ENCODE measurements at places on chromosomes 5 and 9.

GRCh38 chr5:10663489-10664179 lies 97.4 kb downstream of the DAP start:
- DNase-seq: no peak

- DNase-seq: no peak
Observed at GRCh38 chr5:66848749-66849641, 252.8 kb downstream of the MAST4 start.

- no peak for DNase-seq
Observed at GRCh38 chr5:91146905-91147600, 236.1 kb downstream of the ARRDC3 start.

GRCh38 chr5:179118756-179119414 lies 58.7 kb downstream of the ZNF354C start:
- peak; percentile 48 for DNase-seq

DNA sequence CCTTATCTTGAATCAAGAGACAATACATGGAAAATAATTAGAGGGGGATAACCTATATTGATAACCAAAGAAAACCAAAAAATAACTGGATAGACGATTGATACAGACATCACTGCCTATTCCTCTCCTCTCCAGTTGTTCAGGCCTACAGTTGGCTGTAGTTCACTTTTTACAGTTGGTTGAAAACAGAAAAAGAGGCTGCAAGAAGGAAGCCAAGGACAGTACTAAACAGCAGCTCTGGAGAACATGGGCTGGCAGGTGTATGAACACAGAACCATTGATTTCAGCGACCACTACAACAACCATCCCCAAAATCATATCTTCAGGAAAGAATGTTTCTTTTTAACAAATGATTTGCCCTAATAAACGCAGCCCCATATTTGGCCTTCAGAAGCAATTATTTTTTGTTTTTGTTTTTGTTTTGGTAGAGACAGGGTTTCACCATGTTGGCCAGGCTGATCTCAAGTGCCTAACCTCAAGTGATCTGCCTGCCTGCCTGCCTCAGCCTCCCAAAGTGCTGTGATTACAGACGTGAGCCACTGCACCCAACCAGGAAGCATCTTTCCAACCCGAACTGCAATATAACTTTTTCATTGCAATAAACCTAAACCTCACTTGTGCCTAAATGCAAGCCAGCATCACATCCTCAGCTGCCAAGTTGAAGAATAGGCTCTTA lies 64.3 kb downstream of the MLLT3 start:
- no peak for DNase-seq

- no peak for DNase-seq
Observed at GRCh38 chr5:61348447-61348846, 16.4 kb downstream of the ZSWIM6 start.

DNA sequence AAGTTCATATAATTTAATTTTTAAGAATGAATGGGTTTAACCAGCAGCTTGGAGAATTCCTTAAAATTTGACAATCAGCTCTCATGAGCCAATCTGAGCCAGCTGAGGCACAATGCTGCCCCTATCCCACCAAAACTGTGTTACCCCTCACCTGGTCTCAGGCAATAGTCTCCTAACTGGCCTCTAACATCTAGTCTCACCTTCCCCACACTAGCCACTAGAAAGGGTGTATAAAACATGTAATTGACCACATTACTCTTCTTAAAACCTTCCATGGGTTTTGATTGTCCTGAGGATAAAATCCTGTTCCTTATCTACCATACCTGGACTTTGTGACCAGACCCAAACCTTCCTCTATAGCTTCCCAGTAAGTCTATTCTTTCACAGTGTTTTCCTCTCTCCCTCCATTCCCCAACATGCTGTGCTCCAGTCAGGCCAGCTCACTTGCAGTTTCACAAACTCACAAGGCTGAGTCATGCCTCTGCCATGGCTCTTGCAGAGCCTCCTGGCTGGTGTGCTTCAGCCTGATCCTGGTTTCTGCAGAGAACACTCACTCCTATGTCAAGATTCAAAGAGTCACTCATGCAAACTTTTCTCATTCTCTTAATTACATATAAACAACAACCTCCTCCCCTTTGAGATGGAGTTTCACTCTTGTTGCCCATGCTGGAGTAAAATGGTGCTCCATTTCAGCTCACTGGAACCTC lies 16.0 kb upstream of the ZCCHC7 start:
- DNase-seq: no peak

DNA sequence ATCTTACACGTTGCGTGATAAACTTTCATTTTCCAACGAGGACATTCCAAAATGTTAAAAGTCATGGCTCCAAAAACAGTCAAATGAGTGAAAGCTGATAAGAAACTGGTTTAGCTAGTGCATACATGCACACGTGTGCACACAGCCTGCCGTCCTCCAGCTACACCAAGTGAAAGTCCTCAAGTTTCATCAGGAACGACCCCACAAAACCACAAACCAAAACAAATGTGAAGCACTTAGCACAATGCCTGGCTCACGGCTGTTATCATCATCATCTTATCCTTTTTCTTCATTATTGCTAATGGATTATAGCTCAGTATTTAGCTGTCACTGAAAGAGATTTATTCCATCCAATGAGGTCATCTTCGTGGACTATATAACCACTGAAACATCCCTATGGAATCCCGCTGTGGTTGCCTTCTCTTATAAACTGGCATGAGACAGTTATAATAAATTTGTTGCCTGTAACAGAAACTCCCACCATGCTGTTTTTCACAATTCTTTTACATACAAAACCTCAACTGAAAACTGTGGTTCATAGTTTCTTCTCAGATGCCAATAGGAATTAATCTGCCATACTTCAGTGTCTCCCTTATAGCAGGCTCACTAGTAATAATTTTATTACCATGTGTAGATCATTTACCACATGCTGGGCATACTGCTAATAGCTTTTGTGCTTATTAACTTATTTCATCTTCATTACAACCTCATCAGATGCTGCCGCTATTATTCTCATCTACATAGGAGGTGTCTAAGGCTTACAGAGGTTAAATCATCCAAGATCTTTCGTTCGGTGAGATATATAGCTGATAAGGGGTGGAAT lies 56.1 kb downstream of the SAXO1 start:
- DNase-seq: no peak

DNA sequence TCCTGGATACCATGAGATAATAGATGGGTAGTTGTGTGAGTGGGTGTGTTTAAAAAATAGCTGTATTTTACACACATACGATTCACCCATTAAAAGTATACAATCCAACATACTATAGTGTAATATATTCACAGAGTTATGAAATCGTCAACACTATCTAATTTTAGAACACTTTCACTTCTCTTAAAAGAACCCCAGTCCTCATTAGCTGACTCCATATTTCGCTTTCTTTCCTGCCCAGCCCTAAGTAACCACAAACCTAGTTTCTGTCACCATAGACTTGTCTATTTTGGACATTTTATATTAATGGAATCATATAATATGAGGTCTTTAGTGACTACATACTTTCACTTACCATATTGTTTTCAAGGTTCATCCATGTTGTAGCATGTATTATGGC lies 63.8 kb upstream of the S1PR3 start:
- DNase-seq: no peak

GRCh38 chr5:172979778-172980177 lies 3.8 kb upstream of the ATP6V0E1 start:
- no peak for DNase-seq

DNA sequence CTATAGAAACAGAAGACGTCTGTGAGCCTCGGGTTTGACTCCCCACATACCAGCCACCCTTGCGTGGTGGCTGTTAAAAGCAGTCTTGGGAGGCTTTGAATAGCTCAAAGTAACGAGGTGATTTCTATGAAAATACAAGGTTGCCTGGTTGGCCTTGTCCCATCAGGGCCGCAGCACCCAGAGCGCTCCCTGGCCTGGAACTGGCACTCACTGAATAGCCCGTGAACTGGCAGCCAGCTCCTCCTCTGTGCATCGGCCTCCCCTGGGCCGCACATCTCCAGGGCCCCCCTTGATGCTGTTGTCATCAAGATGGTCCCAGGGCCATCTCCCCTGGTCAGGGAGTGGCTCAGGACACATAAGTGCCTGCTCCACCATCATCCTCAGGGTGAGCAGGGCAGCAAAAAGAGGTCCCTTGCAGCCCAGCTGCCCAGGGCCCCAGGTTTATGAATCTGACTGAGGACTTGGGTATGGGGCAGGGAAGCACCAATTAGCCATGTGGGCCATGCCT lies 144.6 kb upstream of the PPP1R26 start:
- DNase-seq: no peak

- no peak for DNase-seq
Observed at GRCh38 chr9:6816581-6816980, 58.8 kb downstream of the KDM4C start.

DNA sequence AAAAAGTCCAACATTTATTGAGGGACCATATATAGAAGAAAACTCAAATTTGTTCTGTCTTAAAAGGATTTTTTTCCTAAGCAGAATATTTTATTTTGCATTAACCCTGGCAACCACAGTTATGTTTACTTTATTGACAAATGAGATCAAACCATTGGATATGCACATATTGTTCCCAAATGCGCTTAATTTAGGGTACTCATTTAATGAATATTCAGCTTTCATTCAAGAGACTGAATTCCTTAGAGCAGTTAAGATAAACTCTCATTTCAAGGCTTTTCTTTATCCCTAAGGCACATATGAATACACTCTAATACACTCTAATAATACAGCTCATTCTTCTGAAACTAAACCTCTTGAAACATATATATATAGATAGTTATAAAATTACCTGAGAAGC lies 150.2 kb downstream of the HMHB1 start:
- no peak for DNase-seq

DNA sequence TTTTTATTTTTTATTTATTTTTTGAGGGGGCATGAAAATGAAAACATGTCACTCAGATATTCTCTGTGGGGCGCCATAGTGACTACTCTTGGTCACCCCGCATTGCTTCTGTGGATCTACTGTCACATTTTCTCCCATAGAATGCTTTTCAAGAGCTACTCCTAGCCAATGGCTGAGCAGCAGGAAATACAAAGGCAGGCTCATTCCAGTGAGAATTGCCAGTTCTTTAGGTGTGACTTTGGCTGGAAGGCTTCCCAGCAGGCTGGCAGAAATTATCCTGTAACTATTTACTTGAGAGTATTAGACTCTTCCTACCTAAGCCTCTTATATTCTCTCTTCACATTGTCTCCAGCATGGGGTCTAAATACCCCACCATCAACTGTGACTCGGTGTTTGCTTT lies 21.0 kb upstream of the PTPRD start:
- DNase-seq: no peak

DNA sequence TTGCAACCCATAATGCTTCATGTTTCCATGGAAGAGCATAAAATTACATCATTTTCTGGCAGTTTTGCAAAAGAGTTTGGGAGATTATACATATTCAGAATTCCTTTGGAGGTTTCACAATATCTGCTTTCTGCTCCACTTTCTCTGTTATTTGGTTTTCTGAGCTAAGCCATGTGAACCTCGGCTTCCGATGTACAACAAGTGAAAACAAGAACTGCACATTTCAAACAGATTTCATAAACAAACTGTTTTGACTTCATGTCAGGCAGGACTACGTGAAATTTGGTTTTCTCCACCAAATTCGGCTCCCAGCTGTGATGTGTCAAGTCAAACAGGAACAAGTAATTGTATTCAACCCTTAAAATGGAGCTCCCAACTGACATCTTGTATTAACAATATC lies 609.8 kb downstream of the IRX1 start:
- no peak for DNase-seq

DNA sequence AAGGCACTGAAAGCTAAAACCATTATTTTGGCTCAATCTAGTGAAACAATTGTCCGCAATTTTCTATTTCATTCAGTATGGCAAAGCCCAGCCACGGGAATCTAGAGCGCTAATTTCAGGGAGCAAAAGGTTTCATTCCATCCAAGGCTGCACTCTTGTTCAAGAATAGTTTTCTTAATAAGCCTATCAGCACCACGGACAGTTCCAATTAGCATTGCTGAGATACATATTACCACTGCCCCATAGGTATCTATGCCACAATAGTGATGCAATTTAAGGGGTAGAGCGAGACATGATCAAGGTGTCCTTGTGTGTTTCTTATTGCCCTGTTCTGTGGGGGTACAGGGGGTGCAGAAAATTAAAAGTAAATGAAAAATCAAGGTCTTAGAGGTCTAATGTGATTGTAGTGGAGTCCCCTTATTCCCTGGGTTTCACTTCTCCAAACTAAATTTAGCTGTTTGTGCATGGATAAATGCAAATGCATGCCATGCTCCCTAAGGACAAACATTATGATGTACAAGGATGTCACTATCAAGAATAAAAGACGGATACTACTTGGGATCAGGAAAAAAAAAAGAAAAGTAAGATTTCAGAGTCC lies 45.5 kb downstream of the SPOCK1 start:
- no peak for DNase-seq

DNA sequence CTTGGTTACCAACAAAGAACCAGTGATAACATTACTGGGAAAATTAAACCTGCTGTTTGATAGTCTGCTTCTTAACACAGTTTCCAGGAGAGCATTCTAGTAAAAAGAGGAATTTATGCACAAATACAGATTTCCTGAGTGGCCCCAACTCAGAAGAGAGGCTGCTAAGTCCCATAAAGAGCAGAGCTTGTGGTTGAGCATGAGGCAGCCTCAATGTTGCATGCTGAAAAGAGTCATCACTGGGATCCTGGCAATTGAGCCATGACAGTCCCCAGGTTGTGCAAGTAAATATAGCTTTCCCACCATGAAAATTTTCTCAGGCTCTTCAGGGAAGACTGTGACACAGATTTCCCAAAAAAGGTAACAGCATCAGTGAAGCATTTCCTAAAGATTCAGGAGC lies 47.5 kb upstream of the ADRB2 start:
- no peak for DNase-seq

GRCh38 chr9:76107482-76107881 lies 217.0 kb downstream of the PCSK5 start:
- no peak for DNase-seq

DNA sequence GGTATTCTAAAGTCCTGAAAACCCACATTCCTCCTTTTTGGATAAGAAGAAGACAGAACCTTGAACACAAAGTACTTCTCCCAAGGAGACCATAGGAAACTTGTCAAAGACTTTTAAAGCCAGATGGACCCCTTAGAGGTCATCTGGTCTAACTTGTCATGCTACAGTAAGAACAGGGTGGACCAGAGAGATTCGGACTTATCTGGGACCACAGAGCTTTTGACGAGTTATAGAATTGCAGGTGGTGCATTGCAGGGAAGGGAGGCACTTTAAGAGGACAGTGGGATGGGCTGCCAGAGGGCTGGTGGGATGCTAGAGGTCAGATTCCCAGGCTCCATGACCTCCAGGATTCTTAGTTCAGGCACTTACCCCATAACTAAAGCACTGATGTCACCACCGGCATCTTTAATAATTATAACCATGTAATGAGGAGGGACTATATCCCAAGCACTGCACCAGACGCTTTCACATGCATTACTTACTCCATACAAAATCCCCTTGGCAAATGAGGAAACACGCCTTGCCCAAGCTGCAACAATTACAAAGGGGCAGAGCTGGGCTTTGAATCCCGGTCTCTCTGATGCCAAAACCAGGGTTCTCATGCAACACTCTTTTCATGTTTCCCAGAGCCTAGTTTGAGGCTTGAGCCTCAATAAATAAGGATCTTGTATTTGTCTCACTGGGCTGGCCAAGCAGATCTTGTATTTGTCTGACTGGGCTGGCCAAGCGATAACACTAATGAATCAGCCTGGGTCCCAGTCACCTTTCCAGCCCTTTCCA lies 12.8 kb upstream of the GPX3 start:
- no peak for DNase-seq
